ENCODE measurements at places on chromosomes 3 and 15.

GRCh38 chr3:186530415-186530814 lies 13.8 kb downstream of the CRYGS start:
- no peak for ATAC-seq

GRCh38 chr15:36960947-36961227 lies 139.5 kb downstream of the MEIS2 start:
- no peak for ATAC-seq

DNA sequence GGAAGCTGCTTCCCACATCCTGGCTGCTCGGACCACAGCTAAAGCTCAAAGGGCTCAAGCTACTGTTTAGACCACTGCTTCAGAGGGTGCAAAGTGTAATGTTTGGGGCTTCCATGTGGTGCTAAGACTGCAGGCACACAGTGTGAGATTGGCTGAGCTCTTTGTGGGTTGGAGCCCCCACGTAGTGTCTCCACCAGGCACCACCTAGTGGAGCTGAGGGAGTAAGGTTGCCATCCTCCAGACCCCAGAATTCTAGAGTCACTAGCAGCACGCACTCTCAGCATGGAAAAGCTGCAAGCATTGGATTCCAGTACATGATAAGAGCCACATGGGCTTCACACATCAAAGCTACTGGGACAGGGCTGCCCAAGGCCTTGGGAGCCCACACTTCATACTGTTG lies 9.3 kb downstream of the MKRN3 start:
- ATAC-seq = no peak

- ATAC-seq = peak; percentile 50
Measured at GRCh38 chr3:112813723-112814171, 32.9 kb downstream of the CD200R1L start.

DNA sequence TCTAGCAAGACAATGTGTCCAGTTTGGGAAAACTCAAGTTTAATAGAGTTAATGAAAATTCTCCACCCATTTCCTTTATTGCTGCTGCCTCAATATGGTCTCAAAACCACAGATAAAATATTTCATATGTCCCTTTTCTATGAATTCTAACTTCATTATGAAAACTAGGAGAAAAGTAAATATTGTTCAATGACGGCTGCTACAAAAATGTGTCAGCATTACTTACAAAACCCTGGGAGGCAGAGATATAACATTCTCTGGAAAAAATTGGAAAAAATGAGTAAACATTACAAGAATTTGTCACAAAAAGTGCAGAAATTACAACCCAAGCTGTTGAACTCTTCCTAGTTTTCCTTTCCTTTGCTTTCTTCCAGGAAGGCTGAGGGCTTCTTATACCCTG lies 22.2 kb upstream of the FBN1 start:
- ATAC-seq = no peak

- no peak for ATAC-seq
Measured at GRCh38 chr15:74010929-74011540, 16.5 kb downstream of the PML start.

DNA sequence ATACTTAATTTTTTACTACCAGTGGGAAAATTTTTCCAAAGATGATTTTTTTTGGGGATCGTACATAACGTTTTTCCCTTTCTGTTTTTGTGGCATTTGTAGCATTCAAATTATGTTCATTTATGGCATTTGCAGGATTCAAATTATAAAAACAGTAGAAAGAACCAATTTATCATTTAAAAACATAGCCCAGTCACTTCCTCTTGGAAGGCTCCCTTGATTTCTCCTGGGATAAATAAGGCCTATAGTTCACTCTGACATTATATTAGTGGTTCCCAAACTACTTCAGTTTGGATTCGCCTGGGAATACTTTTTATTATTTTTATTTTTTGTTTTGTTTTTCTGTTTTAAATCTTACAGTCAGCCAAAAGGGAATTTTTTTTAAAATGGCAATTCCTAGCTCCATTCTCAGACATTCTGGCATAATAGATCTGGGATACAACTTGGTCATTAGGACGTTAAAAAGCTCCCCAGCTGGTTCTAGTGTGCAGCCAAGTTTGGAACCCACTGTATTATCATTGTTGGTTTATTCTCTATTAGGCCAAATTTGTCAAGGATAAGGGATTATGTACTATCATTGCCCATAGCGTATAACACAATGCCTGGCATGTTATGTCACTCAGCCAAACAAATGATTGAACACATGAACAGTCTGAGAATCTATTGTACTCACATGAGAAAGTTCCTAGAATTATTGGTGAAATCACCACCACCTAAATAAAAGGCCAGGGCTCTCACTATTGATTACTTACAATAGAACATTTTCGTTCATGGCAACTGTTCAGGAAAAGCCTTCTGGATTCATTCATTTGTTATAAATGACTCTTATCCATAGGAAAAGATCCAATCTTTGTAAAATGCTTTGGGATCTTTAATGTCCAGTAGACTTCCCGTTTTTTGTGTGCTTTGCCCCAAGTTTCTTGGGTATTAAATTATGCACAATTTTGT lies 28.9 kb downstream of the RARB start:
- ATAC-seq = no peak

DNA sequence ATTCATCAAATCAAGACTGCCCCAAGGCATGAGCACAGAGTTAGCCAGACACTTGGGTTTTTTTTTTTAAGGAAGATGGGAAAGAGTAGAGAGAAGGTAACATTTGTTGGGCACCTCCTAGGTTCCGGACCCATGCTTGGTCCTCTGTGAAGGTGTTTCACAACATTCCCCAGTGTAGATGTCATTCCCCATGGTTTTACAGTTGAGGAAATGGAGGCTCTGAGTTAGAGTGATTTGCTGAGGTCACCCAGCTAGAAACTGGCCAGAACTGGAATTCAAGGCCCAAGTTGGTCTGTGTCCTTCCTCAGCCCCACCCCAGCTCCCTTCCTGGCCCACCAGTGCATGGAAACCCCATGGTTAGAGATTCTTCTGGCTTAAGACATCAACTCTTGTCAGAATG lies 19.9 kb downstream of the WNT7A start:
- ATAC-seq = no peak

- no peak for ATAC-seq
Measured at GRCh38 chr3:191366675-191367074, 36.3 kb upstream of the UTS2B start.

GRCh38 chr3:52504977-52505376 lies 9.8 kb downstream of the STAB1 start:
- ATAC-seq = no peak
